Thoracic aorta (tissue), 2 donors: ENCODE measurements at places on chromosomes 12 and 14.

- DNase-seq = no peak
Measured at GRCh38 chr12:122951406-122951805, 14.9 kb downstream of the ABCB9 start.

- no peak for DNase-seq
Measured at GRCh38 chr12:32312049-32312670, 87.2 kb upstream of the FGD4 start.

- DNase-seq = no peak
Measured at GRCh38 chr12:109818905-109819500, 14.2 kb downstream of the TRPV4 start.

DNA sequence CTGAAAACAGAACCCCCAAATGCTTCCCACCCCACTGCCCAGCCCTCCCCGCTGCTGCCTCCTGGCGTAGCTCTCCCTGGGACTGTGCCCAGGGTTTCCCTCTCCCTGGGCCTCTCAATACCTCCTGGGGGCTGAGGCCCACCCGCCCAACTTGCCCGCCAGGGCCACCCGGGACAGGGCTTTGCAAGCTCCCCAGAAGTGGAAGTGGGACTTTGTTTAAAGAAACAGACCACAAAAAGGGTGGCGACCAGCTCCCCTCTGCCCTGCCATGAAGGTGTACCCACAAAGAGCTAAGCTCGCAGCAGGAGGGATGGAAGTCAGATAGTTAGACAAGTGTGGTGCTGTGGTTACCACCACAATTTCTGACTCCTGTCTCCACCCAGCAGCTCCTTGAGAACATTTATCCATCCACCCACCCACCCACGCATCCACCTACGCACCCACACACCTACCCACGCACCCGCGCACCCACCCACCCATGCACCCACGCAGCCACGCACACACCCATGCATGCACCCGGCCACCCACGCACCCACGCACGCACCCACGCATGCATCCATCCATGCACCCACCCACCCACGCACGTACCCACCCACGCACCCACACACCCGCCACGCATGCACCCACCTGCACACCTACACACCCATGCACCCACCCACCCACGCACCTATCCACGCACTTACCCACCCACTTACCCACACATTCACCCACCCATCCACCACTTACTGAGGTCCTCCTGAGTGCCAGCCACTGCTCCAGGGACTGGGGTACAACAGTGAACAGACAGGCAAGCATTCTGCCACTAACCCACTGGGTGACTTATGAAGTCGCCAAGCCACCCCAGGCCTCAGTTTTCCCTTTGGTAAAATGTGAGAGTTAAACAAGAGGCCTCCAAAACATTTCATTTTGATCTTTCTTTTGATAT lies 127.3 kb downstream of the SCARB1 start:
- no peak for DNase-seq

GRCh38 chr14:77041881-77042545 lies 13.5 kb upstream of the IRF2BPL start:
- DNase-seq = peak; percentile 70

- DNase-seq = no peak
Measured at GRCh38 chr12:96434107-96434506, 33.9 kb upstream of the CDK17 start.

- no peak for DNase-seq
Measured at GRCh38 chr12:69919495-69919894, 94.5 kb downstream of the MYRFL start.

- DNase-seq = no peak
Measured at GRCh38 chr12:122871851-122872780, 23.8 kb downstream of the VPS37B start.

DNA sequence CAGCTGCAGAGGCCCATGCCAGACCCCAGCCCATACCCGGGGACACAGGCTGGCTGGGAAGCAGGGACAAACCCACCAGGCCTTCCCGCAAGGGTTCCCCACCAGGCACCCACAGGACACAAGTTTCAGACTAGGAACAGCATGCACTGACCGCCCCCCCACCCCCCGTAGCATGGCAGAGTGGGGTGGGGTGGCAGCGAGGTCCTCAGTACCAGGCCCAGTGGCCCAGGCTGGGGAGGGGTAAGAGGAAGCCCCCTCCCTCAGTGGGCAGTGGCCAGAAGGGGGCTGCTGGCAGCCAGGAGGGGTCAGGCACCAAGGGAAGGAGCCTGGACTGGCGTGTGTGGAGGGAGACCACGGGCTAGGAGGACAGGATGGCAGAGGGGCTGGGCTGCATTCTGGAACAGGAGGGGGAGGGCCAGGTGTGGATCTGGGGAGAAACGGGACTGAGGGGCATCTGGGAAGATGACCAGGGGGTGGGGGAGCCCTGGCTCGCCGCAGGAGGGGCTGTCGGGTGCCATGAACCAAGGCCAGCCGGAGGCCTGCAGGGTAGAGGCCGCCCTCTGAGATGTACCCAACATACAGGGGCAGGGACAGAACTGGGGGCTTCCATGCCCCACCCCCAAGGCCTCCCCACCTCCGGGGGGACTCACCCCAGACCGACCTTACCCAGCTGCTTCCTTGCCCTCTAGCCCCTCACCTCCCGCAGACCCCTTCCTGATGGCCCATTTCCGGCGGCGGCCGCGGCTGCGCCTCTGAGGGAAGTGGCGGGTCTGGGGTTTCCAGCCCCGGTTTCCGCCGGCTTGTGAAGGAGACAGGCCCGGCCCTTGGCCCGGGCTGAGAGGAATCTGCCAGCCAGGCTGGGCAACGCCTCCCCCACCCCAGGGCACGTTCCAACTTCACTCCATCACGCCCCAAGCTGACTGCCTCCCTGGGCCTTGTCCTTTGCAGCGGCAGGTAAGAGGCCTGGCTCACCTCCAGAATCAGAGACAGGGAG lies 5.6 kb upstream of the JAG2 start:
- DNase-seq = no peak

DNA sequence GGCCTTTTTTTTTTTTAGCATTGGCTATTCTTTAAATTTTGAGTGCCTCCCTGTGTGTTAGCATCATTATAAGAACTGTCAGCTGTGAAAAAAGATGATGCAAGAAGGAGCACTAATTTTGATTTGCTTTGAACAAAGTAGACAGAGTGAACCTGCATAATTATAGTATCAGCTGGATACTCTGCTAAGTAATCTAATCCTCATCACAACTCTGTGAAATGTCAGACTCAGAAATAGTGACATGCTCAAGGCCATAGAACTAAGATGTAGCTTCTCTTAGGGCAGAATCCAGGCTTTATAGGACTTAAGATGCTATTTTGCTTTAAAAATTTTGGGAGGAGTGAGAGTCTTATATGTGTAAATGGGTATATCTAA lies 31.9 kb downstream of the FBXO34 start:
- DNase-seq = no peak

DNA sequence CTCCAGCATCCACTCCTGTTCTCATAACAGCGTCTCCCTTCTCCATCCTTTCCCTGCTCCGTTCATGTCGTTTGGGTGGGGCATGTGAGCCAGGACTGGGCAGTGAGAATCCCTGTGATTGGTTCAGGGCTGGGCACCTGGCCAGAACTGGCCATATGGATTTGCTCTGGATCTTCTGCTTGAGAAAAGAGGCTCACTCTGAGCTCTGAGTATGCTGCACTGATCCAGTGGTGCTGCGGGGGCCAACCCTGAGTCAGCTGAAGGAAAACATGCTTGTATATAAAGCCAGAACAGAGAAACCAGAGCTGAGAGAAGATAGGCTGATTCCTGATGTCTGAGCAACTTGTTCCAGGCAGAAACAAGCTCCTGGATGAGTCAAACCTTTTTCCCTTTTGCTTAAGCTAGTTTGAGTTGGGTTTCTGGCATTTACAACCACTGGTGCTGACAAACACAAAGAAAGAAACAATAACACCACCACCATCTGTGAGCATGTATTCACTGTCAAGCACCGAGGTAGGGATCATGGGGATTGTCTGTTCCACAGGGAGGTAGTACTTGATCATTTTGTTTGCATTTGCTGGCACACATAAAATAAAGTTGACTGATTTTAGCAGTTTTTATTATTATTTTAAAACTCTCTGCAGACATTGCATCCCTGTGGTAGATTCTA lies 14.0 kb upstream of the HPD start:
- no peak for DNase-seq

DNA sequence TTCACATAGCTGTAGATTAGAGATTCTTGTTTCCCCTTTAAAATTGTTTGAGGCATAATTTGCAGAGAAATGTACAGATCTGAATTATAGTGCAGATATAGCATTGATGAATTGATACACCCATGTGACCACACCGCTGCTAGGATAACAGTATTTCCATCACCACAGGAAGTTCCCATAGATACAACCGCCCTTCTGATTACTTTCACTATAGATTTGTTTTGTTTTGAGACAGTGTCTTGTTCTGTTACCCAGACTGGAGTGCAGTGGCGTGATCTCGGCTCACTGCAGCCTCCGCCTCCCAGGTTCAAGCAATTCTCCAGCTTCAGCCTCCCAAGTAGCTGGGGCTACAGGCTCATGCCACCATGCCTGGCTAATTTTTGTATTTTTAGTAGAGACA lies 8.8 kb upstream of the ASPG start:
- no peak for DNase-seq

GRCh38 chr14:82035397-82035796 lies 501.7 kb upstream of the SEL1L start:
- no peak for DNase-seq

GRCh38 chr12:122875590-122876220 lies 20.2 kb downstream of the VPS37B start:
- no peak for DNase-seq

DNA sequence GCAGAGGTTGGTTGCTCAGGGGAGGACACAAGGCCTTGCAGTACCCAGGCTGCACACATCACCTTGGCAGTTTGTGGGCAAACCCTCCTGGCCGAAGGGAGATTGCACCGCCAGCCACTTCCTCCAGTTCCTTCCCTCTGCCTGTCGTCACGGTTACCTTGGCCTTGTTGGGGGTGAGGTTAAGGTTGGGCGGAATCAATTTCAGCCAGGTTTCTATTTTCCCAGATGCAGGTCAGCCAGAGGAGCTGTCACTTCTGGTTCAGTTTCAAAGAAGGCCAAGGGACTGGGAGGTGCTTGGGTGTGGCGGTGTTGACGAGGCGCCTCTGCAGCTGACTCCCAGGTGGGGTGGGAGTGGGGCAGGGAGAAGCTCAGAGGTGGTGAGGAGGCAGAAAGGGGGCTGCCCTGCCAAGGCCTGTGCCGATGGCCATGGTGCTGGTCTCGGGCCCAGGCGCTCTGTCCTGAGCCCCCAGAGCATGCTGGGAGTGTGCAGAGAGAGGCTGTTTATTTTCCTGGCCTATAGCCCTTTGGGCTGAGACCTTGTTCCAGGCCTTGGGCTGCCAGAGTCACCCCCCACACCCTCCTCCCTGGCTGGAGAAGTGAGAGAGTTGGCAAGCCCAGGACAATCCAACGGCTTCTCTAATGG lies 31.4 kb downstream of the JDP2 start:
- no peak for DNase-seq

DNA sequence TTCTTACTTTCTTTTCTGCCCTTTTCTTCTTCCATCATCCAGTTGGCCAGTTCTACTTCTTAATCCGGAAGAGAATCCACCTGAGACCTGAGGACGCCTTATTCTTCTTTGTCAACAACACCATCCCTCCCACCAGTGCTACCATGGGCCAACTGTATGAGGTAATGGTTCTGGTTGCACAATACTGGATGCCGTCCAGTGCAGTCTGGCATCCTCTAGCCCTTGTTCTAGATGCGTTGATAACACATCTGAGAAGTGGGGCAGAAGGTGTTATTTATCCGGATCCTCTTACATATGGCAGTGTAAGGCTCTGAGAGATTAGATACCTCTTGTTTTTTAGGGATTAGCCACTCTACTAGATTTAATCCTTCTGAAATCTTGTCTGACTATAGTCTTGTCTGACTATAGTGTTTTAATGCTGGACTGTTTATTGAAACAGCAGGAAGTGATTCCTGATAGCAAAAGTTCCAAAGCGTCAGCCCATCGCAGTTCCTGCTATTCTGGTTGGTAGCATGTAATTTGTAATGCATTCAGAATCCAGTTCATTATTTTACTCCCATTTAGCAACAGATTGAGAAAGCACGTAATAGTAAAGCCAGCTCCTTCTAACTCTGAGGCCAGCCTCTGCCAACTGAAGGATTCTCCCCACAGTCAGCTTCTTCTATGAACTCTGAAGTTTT lies 7.9 kb downstream of the GABARAPL1 start:
- DNase-seq = peak; percentile 25

DNA sequence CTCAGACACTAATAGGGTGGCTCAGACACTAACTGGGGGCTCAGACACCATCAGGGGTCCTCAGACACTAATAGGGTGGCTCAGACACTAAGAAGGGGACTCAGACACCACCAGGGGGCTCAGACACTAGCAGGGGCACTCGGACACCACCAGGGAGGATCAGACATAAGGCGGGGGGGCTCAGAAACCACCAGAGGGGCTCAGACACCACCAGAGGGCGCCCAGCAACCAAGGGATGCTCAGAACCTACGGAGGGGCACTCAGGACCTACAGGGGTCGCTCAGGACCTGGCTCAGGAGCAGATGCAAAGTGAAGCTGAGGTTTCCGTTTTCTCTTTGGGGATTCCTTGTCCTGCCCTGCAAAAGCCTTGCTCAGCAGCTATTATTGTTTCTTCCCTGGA lies 448.5 kb downstream of the TMEM121 start:
- no peak for DNase-seq

- DNase-seq = no peak
Measured at GRCh38 chr12:23884909-23885308, 64.6 kb downstream of the SOX5 start.

- DNase-seq = no peak
Measured at GRCh38 chr14:103026988-103027387, 30.4 kb downstream of the CDC42BPB start.

DNA sequence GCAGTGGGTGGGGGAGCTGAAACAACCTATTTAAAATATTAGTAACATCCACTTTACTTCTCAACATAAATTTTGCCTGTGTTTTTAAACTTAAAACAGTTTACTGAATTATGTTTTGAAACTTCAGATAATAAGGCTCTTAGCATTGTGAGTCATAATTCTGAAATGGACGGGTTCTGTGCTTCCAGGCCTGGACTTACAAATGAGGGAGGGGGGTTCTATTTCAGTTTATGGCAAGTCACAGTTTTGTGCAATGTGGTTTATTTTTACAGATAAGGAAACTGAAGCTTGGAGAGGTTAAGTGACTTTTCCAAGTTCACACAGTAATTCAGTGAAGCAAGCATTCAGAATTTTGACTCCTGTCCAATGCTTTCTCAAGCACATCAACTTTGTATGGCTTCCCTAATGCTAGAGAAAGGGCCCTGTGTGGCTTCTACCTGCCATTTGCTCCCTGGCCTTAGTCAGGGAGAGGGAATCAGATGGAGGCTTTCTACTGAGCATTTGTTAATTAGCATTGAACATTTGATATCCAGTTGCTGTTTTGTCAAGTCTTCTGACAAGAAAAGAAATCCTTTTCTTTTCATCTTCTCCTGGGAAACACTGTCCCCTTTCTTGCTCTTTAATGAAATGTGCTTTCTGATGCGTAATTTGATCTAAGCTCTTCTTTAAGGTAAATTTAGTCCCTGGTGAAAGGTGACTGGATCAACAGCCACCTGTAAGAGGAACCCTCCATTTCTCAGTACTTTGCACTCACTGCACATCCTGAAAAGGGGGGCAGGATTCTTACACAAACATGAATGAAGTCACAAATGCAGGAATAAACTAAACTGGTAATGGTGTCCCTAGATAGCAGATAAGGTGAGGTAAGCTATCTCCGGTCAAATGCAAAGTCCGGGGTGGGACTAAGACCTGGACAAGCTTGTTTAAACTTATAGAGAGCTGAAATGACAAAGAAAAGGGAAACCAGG lies 2.5 kb upstream of the SALL2 start:
- DNase-seq = no peak

GRCh38 chr14:21083565-21084325 lies 13.6 kb downstream of the ARHGEF40 start:
- no peak for DNase-seq

GRCh38 chr12:4580281-4580688 lies 18.3 kb downstream of the DYRK4 start:
- no peak for DNase-seq
